ENCODE measurements at places on chromosomes 5 and 9.

DNA sequence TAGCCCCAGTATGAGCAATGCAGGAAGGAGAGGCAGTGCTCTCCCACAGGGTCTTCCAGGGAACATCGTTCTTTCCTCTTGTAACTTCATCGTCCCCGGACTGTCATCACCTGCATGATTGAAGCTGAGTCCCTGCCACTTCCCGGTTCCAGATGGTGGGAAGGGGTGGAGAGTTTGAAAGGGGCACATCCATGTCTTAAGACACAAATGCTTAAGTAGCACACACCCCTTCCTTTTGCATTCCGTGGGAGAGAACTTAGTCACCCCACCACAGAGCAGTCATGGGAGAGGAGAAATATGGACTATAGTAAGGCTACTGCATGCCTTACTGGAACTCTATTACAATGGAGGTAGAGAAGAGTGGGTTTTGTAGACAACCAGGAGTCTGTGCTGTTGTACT, 165.3 kb upstream of the GAS1 start:
- no peak for DNase-seq

DNA sequence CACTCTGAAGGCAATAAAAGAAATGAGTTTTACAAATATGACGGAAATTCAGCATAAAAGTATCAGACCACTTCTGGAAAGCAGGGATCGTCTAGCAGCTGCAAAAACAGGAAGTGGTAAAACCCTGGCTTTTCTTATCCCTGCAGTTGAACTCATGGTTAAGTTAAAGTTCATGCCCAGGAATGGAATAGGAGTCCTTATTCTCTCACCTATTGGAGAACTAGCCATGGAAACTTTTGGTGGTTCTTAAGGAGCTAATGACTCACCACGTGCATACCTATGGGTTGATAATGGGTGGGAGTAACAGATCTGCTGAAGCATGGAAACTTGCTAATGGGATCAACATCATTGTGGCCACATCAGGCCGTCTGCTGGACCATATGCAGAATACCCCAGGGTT, 93.5 kb upstream of the RGMB start:
- no peak for DNase-seq

- no peak for DNase-seq
Measured at GRCh38 chr5:109855056-109855455, 165.3 kb downstream of the MAN2A1 start.

GRCh38 chr9:32350682-32351081, 33.8 kb upstream of the ACO1 start:
- no peak for DNase-seq
